ENCODE measurements at places on chromosomes 2 and 18. TPM values are rescaled to one million over a fixed set of nuclear protein-coding genes. Genes with fewer than 3 reads are reported as not detected.

The SGPP2 gene
- total RNA-seq = not detected

The CRYGD gene
- not detected for total RNA-seq

The CCDC148 gene
- total RNA-seq = 1.8 TPM

The ANKAR gene
- total RNA-seq = 14.1 TPM

The SIX3 gene
- not detected for total RNA-seq

The CCDC74B gene
- 5.4 TPM for total RNA-seq
